ENCODE measurements at places on chromosomes 6 and 20.

- DNase-seq = no peak
Measured at GRCh38 chr6:2558098-2558680, 192.5 kb downstream of the MYLK4 start.

DNA sequence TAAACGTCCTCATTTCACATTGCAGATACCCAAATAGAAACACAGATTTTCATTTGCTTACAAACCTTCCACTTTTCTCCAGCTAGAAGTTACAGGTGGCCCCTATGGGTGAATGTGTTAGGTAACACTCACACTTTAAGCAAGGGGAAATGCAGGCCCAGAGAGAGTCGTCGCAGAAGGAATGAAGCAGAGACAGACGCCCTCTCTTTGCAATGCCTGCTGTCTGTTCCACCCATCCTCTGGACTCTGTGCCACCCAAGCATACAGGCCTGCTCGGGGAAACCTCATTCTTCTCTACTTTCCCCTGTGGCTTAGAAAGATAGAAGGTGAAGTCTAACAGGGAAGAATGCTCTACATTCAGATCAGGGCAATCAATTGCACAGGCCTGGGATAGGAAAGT lies 57.2 kb downstream of the LRFN2 start:
- no peak for DNase-seq

DNA sequence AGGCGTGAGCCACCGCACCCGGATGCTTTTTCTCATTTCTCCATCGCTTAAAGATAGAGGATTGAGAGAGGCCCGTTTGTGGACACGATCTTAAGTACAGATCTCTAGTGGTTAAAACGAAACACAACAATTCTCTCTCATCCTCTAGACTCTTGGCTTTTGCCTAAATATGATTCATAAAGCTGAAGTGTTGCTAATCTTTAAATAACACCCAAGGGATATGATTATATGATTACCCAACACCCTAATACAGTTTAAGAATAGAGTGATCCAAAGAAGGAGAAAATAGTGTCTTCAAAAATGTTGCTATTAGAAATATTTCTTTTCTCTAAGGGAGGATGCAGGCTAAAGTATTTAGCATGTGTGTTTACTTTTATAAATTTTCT lies 50.4 kb downstream of the MTHFD1L start:
- no peak for DNase-seq

- DNase-seq = no peak
Measured at GRCh38 chr6:652865-653264, 4.0 kb downstream of the HUS1B start.

Measured in NCI-H446 (cell line).